ENCODE measurements at places on chromosomes 11 and 22. TPM values are rescaled to one million over a fixed set of nuclear protein-coding genes. Genes with fewer than 3 reads are reported as not detected.

The RIBC2 gene
- 0.65 TPM for total RNA-seq

The THY1 gene
- total RNA-seq: 69.7 TPM

The SLC22A9 gene
- total RNA-seq: not detected

The CARD18 gene
- not detected for total RNA-seq

The OR6A2 gene
- total RNA-seq: 0.11 TPM

The C22orf15 gene
- 0.54 TPM for total RNA-seq
